ENCODE measurements at places on chromosomes 2 and 18. TPM values are rescaled to one million over a fixed set of nuclear protein-coding genes. Genes with fewer than 3 reads are reported as not detected.

The ARL5A gene
- total RNA-seq = 85.4 TPM

The IL36G gene
- not detected for total RNA-seq

The SNED1 gene
- 4.2 TPM for total RNA-seq

The RASGRP3 gene
- total RNA-seq = 2.4 TPM

The C2orf42 gene
- total RNA-seq = 20.8 TPM

The CIB4 gene
- total RNA-seq = not detected

The NPHP1 gene
- 6.9 TPM for total RNA-seq

The SERPINB4 gene
- 0.35 TPM for total RNA-seq

The ASB18 gene
- total RNA-seq = not detected

The IL36B gene
- total RNA-seq = not detected

The REG3A gene
- not detected for total RNA-seq
